A549 treated with Mapracorat at 1 μM for 4 hours (cell line): ENCODE measurements at places on chromosomes 1 and 21. TPM values are rescaled to one million over a fixed set of nuclear protein-coding genes. Genes with fewer than 3 reads are reported as not detected.

ANGPTL3 gene
- total RNA-seq = not detected in 5 replicates

NTNG1 gene
- not detected in 5 replicates for total RNA-seq

IL19 gene
- 0.13 TPM in 1 of 5 replicates, not detected in the others for total RNA-seq

UBL4B gene
- not detected in 5 replicates for total RNA-seq

UTS2 gene
- not detected in 5 replicates for total RNA-seq

OR2M3 gene
- not detected in 5 replicates for total RNA-seq

BARHL2 gene
- total RNA-seq = not detected in 5 replicates

FCAMR gene
- not detected in 5 replicates for total RNA-seq

CR1L gene
- 0.40 TPM in 1 of 5 replicates, not detected in the others for total RNA-seq

C1orf53 gene
- 4.7 to 8.2 TPM (median 5.9 TPM) in 5 replicates for total RNA-seq

HDGF gene
- 429 to 447 TPM (median 435 TPM) in 5 replicates for total RNA-seq

CLIC4 gene
- 36.1 to 51.7 TPM (median 45.9 TPM) in 5 replicates for total RNA-seq

ACTL8 gene
- 1.0 to 2.2 TPM (median 1.9 TPM) in 5 replicates for total RNA-seq

HNRNPU gene
- total RNA-seq = 324 to 427 TPM (median 342 TPM) in 5 replicates

AVPR1B gene
- not detected in 5 replicates for total RNA-seq

AADACL4 gene
- total RNA-seq = not detected in 5 replicates

TMEM240 gene
- total RNA-seq = 0.24 to 1.1 TPM (median 0.32 TPM) in 5 replicates

FAM151A gene
- 0.16 to 0.32 TPM (median 0.17 TPM) in 5 replicates for total RNA-seq

CATSPERE gene
- total RNA-seq = 0.06 to 0.08 TPM (median 0.07 TPM) in 3 of 5 replicates, not detected in the others

CTTNBP2NL gene
- total RNA-seq = 5.1 to 9.9 TPM (median 7.6 TPM) in 5 replicates

ANKRD45 gene
- total RNA-seq = 0.08 to 0.15 TPM (median 0.10 TPM) in 5 replicates

TBX15 gene
- 0.03 to 0.08 TPM (median 0.07 TPM) in 4 of 5 replicates, not detected in the other for total RNA-seq

TSSK3 gene
- total RNA-seq = 0.86 TPM in 1 of 5 replicates, not detected in the others

KRTAP13-2 gene
- not detected in 5 replicates for total RNA-seq

PCNT gene
- total RNA-seq = 12.3 to 16.7 TPM (median 15.3 TPM) in 5 replicates

CFAP74 gene
- total RNA-seq = 0.06 TPM in 1 of 5 replicates, not detected in the others

CFHR5 gene
- not detected in 5 replicates for total RNA-seq

VASH2 gene
- total RNA-seq = 1.7 to 3.5 TPM (median 2.9 TPM) in 5 replicates
